NCI-H524 treated with DMSO at 0.1 percent for 48 hours (cell line): ENCODE measurements at places on chromosomes 1 and 21.

GRCh38 chr1:232477728-232478127, 152.2 kb downstream of the SIPA1L2 start:
- DNase-seq = no peak

- no peak for DNase-seq
Measured at GRCh38 chr1:63922848-63923247, 149.0 kb downstream of the ROR1 start.

GRCh38 chr1:89276690-89277089, 4.0 kb upstream of the GBP5 start:
- no peak for DNase-seq

DNA sequence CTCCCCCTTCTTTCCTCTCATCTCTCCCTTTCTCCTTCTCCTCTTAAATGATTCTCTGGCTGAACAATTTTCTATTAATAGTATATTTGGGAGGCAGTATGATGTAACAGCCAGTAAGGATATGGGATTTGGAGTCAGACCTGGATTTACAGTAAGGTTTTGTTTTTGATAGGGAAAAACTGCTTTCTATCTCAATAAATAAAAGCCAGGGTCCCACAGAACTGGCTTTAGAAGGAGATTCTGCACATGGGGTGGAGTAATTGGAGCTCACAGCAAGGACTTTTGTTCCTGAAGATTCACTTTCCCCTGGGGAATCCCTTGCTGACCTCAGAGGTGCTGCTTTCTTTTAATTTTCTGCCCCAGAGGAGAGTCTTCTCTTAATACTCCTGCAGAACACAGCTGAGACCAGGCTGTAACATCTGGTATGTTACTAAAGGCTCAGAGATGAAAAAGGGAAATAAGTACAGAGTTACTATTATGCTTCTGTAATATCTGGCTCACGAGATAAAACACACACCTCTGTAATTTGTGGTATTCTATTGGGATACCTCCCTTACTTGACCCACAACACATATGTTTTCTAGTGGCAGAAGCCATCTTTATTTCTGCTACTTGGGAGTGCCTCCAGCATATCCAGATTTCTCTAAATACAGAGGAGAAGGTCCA, 13.4 kb downstream of the EPB41 start:
- DNase-seq = peak; percentile 26

GRCh38 chr1:53134042-53134485, 8.4 kb downstream of the SLC1A7 start:
- DNase-seq = no peak

DNA sequence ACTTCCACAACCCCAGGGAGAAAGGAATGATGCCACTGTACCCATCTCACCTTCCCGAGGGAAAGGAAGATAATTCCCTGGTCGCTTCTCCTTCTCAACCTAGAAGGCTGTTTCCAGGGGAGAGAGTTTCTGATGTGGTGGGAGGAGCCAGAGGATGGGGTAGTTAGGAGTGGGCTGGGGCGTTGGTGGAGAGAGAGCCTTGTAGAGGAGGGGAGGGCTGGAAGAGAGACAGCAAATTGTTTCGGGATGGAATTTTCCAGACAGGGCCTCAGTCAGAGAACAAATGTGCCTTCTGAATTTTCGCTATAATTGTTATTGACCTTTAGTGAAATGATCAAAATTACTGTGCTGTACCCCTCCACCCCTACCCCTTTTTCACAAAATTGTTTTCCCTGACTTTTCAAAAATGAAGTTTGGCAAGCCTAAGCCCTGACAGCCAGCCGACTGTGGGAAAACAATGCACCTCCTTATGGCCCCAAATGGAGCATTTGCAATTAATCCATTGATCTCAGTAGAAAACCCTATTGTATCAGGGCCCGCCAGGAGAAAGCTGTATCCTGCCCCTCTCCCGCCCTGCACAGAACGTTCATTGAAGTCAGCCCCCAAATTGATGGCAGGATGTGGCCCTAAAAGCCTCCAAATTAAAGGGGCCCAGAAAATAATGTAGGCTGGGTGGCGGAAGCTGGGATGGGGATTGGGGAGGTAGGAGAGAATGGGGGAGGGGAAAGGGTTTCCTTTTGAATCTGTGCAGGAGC, 69.1 kb upstream of the JUN start:
- DNase-seq = no peak

DNA sequence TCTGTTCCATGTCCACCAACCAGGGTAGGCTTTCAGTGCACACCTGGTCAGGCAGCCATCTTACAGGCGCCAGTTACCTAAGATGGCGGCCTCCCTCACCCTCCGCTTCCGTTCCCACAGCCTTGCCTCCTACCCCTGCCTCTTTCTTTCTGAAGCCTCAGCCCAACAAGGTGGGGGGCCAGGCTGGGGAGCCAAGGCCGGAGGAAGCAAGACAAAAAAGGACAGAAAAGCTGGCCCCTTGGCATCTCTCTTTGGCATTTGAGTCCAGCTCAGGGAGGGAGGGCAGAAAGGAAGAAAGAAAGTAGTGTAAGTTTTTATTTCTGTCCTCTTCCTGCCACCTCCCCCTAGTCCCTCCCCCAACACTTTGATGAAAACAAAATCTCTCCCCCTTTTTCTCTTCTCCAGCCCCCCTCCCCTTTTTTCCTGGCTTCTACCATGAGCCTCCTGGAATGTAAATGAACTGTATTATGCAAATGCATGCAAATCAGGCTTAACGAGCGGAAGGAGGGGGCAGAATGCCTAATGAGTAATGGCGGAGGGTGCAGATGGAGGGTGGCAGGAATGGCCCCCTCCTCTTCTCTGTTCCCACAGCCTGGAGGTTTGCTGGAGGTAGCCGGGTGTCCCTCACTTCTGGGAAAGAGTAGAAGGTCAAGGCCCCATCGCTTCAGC, 43.8 kb downstream of the RHBG start:
- DNase-seq = no peak

DNA sequence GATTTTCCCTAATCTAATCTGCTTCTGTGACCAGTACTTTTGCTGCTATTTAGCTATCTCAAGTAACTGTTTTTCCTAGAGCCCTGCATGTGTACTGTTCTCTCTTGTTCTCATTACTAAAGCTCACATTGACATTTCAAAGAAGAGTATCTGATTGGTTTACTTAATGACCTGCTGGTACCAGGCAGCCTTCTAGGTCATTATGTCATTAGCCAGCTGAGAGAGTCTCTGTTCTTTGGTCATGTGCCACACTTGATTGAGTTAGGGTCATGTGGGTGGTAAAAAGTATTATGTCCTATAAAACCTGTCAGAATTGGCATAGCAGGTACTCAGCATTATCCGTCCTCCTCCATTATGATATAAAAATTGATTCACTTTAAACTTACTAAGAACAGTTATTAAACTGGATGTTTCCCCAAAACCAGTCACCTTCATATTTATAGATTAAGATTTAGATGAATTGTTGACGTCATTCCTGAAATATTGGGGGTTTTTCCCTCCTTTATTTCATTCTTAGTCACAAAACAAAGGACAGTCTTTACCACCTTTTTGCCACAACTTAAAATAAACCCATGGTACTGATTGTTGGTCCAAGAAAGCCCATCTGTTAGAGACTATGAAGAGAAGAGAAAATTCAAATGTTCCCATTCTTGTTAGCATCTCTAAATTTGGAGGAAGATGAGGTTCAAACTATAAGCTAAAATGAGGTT, 22.2 kb downstream of the FNDC5 start:
- DNase-seq = no peak

DNA sequence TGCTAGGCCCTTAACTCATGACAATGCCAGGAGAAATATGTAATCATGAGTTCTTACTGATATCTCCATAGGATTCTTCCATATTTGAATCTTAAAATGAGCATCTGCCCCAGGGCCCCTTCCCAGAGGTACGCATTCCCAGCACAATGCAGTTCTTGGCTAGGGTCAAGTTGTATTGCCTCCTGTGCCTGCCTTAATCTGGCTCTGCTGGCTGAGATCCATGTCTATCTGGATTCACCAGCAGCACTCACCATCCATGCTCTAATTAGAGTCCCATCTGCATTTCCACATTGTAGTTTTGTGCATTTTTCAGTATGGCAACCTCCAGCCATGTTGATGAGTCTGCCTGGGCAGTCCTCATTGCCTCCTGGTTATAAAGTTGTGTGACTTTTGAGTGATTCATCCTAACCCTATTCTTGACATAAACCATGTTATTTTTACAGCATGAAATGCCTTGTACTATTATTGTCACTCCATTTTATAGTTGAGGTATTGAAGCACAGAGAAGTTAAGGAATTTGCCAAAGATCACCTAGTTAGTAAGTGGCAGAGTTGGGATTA, 55.9 kb downstream of the CAMSAP2 start:
- no peak for DNase-seq

DNA sequence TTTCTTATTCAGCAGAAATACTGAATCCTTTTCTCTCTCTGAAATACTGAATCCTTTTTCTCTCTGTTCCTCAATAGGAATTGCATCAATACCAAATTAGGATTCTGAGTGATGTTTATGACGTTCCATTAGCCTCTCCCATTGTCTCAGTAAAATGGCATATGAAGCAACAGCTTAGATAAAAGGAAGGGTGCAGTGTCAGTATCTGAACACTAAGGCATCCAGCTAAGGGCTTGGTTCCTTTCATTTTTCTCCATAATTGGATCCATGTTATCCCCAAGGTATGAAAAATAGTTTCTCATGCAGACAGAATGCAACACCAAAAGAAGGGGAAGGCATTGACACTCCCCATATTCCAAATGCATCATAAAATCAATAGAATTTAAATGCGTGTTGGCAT, 61.5 kb upstream of the RAVER2 start:
- no peak for DNase-seq

DNA sequence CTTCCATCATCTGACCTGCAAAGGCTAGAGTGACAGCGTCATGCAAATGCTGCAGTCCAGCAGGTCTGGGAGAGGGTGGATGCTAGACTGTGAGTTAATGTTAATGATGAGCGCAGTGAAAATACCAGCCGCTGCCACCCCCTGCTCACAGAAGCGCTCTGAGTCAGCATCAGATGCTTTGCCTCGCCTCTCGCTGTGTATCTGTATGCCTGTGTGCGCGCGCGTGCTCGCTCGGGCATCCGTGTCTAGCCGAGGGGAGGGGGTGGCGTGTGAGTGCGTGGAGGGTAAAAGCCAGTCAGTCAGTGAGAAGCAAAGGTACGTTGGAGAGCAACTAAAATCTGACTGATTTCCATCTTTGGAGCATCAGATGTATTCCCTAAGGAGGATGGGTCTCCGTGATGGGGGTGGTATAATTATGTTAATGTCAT, 858.7 kb downstream of the USP25 start:
- peak; percentile 44 for DNase-seq

DNA sequence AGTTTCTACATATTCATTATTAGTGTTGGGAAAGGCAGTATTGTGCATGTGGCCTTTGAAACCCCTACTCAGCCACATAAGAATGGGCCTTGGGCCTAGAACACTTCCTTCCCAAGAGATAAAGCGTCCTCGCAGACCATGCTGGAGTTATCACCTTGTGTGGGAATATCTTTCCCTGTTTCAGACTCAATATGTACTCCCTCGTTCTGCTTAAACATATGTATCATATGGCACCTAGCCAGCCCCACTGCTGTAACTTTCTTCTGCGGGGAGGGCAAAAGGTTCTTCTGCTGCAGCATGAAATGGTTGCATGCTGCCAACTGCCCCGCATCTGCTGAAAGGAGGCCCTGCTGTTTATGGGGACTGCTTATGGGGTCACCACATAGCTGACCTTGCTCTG, 92.0 kb downstream of the CRB1 start:
- no peak for DNase-seq

- no peak for DNase-seq
Measured at GRCh38 chr1:244450597-244451538, 841 bp downstream of the ADSS2 start.
